ENCODE measurements at places on chromosomes 4 and X.

GRCh38 chr4:15754323-15754722 is 23.8 kb upstream of the CD38 start:
- peak; percentile 63 for DNase-seq

DNA sequence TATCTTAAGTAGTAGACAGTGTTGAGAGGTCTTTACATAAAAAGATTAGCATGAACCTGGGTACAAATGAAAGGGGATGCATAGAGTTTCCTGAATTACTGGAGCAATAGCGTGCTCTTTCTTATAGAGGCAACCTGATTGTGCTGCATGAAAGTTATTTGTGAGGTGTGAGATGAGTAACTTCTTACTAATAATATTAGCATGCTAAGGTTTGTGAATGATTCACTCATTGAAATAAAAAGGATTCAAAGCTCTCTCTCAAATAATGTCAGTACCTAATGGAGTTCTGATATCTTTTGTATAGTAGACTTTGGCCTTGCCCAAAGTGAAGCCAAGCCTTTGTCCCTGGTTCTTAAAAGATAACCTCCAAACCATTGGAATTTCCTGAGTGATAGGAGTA is 131.0 kb upstream of the CXXC4 start:
- DNase-seq, result no peak

GRCh38 chr4:169492436-169493163 is 119.8 kb downstream of the NEK1 start:
- DNase-seq, result peak; percentile 60

- DNase-seq, result no peak
Observed at GRCh38 chr4:89101256-89102161, 9.8 kb upstream of the TIGD2 start.

GRCh38 chr4:129014566-129015509 is 78.5 kb downstream of the SCLT1 start:
- peak; percentile 5 for DNase-seq

DNA sequence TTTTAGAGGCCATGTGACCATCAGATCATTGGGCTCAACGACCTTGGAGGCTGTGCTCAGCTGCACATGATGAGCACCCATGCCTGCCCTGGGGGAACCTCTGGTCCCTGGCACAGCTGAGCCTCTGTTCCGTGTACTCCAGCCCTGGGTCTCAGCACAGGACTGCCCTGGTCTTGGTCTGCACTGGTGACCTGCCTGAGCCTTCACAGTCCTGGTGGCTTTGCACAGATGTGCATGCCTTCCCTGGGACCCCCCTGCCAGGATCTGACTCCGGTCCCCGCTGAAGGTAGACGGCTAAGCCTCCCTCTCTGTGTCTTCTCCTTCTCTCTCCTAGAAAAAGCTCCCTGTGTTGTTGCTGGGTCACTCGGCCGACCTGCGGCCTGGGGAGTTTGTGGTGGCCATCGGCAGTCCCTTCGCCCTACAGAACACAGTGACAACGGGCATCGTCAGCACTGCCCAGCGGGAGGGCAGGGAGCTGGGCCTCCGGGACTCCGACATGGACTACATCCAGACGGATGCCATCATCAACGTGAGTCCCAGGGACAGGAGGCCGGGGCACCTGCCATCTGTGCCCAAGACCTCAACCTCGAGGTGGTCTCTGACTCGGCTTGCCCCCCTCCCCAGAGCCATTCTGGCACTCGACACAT is 21.6 kb downstream of the HTRA3 start:
- DNase-seq, result no peak

- peak; percentile 54 for DNase-seq
Observed at GRCh38 chrX:129360175-129360574, 163.1 kb downstream of the SMARCA1 start.

DNA sequence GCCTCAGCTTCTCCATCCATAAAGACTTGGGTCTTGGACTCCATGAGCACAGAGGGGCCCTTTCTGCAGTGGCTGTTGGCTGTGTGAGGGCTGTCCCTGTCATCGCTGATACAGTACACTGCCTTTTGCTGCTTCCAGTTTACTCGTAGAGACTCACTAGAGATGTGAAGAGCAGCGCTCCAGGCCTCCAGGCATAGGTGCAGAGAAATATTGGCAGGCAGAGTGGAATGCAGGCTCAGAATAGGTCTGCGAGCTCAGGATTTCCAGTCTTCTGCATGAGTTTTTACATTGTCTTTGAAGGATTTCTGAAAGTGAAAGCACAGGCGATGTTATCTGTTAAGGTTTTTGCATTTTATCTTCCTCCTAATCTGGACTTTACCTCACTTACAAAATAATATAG is 97.4 kb downstream of the AASDH start:
- DNase-seq, result no peak

GRCh38 chr4:60655356-60655755 is 544.8 kb upstream of the ADGRL3 start:
- no peak for DNase-seq

GRCh38 chr4:79964400-79965211 is 108.4 kb downstream of the ANTXR2 start:
- DNase-seq, result no peak

- DNase-seq, result no peak
Observed at GRCh38 chr4:144583658-144584057, 62.3 kb upstream of the HHIP start.

GRCh38 chrX:54509400-54509799 is 13.4 kb upstream of the FGD1 start:
- no peak for DNase-seq

DNA sequence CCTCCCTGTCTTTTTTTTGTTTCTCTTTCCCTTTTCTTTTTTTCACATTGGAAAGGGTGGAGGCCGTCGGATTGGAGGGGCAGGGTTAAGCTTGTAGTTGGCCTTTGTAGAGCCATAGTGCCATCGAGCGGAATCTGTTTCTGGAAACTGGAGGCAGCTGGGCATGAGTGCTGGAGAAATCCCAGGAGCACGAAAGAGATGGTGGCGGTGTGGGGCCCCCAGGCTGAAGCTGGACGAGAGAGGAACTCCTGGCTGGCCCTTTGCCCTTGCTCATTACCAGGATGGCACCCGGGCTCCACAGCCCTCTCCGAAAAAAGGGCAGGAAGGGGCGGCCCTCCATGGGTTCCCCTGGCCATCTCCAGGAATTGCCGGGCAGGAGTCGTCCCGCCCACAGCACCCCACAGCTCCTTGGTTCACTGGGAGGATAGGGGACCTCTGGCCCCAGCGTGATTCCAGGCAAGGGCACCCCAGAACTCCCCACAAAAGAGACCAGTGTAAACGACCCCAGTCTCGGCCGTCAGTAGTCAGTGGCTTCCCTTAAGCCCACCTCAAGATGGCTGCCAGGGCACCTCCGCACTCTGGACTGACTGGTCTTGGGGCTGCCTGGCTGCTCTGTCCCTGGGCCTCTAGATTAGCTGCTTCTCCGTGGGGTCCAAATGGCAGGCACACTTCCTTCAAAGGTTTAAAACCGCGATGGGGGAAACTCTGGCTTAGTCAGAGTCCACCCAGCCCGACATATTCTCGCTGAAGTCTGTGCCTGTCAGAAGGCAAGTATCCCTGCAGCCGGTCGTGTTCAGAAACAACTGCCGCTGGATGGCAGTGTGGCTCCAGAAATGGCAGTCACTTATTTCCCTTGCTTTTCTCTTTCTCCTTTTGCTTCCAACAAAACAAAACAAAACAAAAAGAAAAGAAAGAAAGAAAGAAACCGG is 74.1 kb downstream of the NBDY start:
- DNase-seq, result no peak

DNA sequence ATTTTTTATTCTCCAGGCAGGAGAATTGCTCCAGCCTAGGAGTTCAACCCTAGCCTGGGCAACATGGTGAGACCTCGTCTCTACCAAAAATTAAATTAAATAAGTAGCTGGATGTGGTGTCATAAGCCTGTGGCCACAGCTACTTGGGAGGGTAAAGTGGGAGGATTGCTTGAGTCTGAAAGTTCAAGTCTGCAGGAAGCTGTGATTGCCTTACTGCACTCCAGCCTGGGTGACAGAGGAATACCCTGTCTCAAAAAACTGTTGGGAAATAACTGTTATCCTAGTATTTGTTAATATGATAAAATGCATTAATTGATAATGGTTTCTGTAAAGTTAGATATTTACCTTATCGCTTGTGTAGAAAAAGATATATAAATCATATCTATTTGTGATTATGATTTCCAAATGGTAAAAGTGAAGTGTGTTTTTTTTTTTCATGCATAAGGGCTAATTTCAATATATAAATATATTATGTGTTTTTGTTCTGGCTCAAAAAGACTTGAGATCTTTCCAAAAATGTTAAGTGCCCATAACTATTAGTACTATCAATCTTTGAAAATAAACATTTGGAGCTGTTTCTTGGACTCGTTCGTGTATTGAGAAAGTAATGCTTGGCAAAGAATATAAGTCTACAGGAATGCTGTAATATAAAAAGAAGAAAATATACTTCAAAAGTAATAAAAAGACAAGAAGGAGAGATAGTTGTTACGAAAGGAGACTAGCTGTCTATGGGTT is 396.6 kb downstream of the ADGRL3 start:
- no peak for DNase-seq

DNA sequence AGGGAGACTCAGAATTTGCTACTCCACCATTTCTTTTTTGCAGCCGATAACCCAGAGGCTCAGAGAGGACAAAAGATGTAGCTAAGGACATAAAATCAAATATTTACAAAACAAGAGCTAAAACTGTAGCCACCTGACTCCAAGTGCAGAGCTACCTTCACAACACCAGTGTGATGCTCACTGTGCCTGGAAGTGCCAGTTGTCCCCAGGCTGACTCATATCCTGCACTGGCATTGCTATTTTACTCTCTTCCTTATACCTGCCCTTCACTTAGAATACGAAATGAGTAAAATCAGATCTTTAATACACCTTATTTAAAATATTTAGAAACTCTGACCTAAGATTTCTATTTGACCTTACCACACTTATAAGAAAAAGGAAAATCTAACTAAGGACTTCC is 39.5 kb downstream of the SLC7A11 start:
- no peak for DNase-seq

- peak; percentile 74 for DNase-seq
Observed at GRCh38 chr4:101393256-101393655, 45.9 kb upstream of the PPP3CA start.

- DNase-seq, result no peak
Observed at GRCh38 chr4:143407474-143407873, 70.8 kb downstream of the GAB1 start.

GRCh38 chr4:38004887-38005286 is 44.7 kb downstream of the PTTG2 start:
- no peak for DNase-seq

DNA sequence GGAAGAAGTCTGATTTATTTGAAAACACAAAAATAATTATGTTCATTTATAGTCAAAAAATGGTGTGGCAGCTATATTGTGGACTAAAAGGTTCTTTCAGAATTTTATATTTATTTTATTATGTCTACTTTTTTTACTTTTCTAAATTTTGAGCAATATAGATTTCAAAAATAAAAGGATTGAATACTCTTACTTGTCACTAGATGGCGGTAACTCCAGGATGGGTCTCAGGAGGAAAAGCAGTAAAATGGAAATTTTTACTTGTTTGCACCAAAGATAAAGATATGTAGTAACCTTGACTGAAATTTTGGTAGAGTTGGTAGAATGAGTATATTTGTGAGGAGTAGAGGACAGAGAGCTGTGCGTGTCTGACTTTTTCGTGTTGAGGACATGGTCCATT is 14.5 kb upstream of the DACH2 start:
- peak; percentile 23 for DNase-seq

DNA sequence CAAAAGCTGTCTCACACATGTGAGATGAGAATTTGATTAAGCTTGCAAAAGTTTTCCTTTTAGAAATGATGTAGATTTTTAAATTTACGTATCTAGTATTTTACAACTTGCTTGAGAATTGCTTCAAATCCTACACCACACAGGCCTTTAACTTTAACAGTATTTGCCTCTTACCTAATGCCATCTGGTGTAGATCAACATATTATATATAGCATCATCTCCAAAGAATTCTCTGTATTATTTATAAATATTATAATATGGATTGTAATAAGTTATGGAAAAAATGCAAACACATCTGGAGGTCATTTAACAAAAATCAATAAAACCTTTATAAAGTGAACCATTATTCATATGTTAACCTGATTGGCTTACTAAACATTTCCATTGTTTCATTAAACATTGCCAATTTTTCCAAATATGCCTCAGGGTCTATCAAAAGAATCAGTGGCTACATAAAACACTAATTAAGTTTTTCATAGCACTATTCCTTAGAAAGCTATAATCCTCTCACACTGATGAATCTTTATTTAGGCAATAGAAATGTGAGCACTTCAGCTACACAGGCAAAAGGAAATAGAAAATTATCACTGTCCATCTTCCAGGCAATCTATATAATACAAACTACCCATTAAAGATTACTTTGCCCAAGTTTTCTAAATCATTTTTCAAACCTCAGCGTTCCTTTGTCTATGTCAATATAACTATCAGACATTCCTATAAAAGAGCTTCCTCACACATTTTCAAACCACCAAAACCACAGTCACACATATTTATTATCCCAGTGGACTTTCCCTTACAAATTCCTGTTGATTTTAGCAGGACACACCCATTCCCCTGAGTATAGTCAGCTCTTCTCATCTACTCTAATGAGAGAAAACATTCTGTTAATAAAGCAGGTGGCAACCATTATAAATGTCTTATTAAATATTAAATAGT is 83.5 kb upstream of the INTU start:
- DNase-seq, result no peak

DNA sequence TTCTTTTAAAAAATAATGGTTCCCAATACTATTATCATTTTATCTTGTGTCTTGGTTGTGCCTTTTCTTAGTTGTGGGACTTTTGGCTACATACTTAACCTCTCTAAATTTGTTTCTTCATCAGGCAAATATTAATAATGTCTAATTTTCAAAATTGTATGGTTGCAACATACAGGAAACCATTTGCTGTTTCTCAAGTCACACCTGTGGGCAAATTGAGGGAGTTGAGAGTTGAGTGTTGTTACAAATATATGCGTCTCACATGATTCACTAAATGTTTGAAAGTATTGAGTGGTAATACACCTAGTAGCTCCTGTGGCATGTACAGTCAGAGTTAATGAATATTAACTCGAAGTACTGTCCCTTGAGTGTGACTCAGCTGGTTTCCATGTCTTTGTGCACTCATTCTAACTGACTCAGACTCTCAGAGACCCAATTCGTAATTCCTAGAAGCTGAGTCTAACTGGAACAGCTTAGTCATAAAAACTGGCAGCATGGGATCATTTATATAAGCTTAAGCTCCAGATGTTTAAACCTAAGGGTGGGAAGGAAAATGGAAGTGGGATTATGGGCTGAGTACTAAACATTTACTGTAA is 802.4 kb downstream of the TRIML1 start:
- peak; percentile 81 for DNase-seq

DNA sequence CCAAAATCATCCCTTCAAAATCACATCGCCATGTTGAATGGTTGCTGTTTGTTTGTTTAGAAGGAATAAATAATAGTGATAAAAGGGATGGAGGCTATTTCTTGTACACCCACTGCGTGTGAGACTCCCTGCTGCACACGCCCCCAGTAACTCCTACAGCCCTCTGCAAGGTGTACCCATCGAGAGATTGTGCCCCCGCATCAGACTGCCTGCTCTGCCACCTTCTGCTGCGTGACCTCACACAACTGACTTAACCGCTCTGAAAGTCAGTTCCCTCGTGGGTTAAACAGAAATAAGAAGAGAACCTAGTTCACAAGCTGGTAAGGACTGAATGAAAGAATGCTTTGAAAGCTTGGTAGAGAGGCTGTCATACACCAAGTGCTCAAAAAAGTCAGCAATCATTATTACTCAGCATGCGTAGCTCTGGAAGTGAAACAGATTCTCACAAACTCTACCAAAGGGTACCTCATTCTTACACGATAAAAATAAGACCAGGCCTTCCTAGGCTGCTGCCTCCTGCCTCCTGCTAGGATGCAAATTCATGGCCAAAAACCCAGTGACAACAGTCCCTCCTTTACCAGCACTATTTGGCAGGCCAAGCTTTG is 147.1 kb downstream of the CPEB2 start:
- DNase-seq, result peak; percentile 14

- no peak for DNase-seq
Observed at GRCh38 chr4:25842229-25842845, 20.5 kb downstream of the SEL1L3 start.
